Stimulated activated CD8-positive, alpha-beta memory T cell treated with anti-CD3 and anti-CD28 coated beads, Interleukin-2, amount 100 ng/mL, for 1 hour (primary cell): ENCODE measurements at places on chromosomes 5 and 9.

- DNase-seq: no peak
Observed at GRCh38 chr9:109311286-109311685, 9.6 kb downstream of the EPB41L4B start.

DNA sequence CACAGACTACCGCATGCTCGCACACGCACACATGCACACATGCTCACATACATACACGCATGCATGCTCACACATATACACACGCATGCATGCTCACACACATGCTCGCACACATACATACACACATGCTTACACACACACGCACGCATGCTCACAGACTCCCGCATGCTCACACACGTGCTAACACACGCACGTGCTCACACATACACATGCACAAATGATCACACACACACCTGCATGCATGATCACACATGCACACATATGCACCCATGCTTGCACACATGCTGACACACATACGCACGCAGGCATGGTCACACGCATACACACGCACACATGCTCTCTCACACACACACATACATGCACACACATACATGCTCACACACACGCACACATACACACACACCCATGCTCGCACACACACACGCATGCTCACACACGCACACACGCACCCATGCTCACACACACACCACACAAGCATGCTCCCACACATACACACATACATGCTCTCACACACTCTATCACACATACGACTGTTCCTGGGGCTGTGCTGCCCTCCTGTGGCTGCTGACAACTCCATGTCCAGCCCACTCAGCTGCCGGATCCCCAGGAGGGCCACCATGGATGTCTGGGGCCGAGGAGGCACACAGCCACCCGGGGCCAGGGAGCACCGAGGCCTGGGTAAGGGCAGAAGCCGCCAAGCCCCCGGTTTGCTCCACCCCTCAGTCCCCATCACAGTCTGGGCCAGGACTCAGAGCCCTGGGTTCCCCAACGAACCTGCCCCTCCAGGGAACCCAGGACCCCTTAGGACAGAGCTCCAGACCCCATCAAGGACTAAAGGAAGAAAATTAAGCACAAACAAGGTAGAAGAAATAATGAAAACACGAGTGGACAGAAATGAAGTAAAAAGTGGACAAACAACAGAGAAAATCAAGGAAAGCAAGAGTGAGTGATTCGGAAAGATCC is 31.4 kb upstream of the EGFL7 start:
- DNase-seq: peak; percentile 50

GRCh38 chr5:2574155-2574554 is 177.3 kb downstream of the IRX2 start:
- DNase-seq: no peak

DNA sequence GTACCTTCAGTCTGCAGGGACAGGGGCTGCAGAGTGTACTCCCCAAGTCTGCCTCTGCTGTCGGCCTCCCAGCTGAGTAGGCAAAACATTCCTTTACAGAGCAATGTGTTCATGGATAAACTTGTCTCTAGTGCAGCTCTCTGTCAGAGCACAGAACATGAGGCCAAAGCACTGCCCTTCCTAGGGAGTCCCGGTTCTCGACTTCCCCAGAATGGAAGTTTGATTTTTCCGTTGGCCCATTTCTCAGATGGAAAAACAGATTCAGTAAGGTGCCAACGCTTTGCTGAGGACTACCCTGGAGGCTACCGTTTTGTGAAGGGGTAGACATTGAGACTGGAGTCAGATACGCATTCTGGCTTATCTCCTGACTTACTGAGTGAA is 422 bp upstream of the TRIM32 start:
- no peak for DNase-seq

DNA sequence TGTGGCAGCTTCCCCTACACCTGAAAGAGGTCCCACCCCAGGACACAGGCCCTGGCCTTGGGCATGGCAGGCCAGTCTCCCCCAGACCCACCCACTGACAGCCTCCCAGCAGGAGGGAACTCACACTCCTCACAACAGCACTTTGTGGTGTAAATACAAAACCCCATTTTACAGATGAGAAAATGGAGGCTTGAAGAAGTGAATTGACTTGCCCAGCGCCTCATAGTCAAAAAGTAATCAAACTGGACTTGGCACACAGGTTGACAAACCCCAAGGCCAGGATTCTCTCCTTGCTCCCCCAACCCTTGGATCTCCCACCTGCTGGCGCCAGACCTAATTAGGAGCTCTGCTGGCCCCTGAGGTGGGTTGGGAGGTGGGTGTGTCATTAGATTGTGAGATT is 29.2 kb upstream of the NEK6 start:
- no peak for DNase-seq
